ENCODE measurements at places on chromosomes 16 and 17.
A peak's percentile ranks its signal among the peaks of the same experiment; 100 is the strongest.

- no peak for DNase-seq
These were observed 30.2 kb downstream of the BRD7 start for GRCh38 chr16:50338371-50339231.

DNA sequence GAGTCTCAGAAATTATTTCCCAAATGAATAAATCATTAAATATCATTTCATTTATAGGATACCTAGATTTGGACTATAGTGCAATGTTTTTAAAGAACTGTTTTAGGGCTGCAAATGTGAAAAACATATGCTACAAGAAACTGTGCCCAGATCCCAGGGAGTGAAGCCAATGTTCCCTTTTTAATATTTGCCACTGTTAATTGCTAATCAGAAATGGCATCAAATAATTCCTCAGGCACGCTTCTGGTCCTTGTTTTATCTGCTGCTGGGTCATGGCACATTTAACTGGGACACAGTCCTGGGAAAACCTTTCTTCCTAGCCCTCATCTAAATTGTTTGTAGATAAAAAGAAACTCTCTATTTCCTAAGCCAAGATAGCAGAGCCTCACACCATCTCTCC lies 79.3 kb upstream of the CNTNAP4 start:
- DNase-seq = no peak

GRCh38 chr17:9845306-9845705 lies 19.6 kb downstream of the GLP2R start:
- no peak for DNase-seq

DNA sequence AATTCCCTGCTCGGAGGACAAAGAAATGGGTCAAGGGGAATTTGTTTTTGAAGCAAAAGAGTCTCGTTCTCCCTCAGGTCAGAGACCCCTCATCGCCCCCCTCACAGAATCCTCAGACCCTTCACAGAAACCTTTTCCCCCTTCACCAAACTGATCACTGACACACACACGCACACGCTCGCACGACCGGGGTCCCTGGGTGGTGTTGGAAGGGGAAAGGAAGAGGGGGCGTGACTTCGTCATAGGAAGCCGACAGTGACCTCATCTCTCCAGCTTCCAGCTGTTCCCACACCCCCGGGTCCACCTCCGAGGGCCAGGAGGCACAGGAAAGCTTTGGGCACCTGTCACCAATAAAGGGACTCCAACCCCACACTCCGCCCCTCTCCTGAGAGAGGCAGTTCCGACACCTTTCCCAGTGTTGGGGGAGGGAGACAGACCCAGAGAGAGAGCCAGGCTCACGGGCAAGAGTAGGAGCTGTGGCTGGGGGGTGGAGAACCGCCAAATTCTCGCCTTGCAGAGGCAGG lies 1.2 kb downstream of the ASGR1 start:
- DNase-seq = peak; percentile 53

DNA sequence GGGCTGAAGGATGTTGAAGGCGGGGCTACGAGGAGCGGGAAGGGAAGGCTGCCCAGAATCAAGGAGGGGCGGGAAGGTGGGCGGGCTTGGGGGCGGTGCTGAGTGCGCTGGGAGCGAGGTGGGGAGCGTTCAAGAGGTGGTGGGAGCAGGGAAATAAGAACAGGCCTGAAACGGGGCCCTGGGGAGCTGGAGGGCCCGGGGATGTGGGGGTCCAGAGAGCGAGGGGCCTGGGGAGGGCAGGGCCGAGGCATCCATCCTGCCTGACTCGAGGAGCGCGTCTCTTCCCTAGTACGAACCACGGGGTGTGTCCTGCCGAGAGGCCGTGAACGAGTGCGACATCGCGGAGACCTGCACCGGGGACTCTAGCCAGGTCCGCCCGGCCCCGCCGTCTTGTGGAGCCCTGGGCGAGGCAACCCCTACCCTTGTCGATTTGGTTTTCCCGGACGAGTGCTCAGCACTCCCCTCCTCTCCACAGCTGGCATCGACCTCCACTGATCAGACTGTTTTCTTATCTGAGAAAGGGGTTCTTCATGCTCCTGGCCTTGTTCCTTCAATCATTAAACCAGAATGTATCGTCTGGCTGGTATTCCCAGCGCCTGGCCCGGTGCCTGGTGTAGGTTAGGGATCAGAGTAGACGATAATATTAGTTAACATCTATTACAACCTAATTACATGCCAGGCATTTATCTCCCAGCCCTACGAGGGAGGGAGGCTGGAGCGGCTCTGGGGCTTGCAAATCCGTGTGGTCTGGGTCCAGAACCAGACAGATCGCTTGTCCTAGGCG lies 17.2 kb downstream of the ADAM11 start:
- no peak for DNase-seq

- DNase-seq = no peak
These were observed 30.7 kb downstream of the CCR7 start for GRCh38 chr17:40534371-40535189.

GRCh38 chr17:49146620-49147306 lies 14.2 kb downstream of the B4GALNT2 start:
- peak; percentile 93 for DNase-seq

- no peak for DNase-seq
These were observed 78.0 kb downstream of the AXIN2 start for GRCh38 chr17:65483438-65483837.

- no peak for DNase-seq
These were observed 11.5 kb upstream of the P2RX1 start for GRCh38 chr17:3927628-3928340.

GRCh38 chr16:67504031-67505021 lies 21.0 kb upstream of the AGRP start:
- no peak for DNase-seq

GRCh38 chr17:77465358-77466041 lies 324.7 kb downstream of the SEC14L1 start:
- DNase-seq = peak; percentile 85

GRCh38 chr17:50127697-50128361 lies 2.1 kb downstream of the SAMD14 start:
- no peak for DNase-seq

- no peak for DNase-seq
These were observed 804.5 kb upstream of the SOX9 start for GRCh38 chr17:71316176-71316897.

DNA sequence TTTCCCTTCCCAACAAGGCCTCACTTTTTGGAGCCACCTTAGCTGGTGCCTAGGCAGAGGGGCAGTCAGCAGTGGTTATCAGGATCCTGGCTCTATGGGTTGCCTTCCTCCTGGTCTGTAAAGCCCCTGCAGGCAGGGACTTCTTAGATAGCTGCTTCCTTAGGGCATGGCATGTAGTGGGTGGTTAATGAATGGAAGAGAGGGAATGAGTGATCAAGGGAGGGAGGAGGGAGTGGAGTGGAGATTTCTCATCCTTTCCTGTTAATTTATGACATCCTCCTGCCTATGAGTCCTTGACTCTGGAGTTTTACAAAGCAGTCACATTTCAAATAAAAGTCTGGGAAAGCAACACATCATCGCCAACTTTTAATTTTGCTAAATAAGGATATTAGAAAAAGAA lies 40.7 kb downstream of the SNX20 start:
- DNase-seq = no peak

DNA sequence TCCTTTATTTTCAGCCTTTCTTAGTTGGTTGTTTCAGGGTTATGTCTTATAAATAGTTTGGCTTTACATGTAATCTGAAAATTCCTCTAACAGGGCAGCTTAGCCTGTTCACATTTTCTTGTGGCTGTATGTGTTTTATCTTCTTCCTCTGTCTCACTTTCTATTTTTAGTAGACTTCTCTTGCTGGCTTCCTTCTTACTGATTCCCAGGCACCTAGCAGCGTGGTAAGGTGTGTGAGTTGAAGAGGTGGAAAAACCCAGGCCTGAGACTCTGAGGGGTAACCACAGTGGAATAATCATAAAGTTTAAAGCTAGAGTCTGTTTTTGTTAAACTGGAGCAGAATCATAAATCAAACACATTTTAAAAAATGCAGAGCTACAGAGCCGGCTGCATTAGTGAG lies 190.9 kb downstream of the LGALS9B start:
- no peak for DNase-seq

GRCh38 chr17:59488805-59489204 lies 76.6 kb upstream of the DHX40 start:
- DNase-seq = no peak
